ENCODE measurements at places on chromosomes 2 and 18.

DNA sequence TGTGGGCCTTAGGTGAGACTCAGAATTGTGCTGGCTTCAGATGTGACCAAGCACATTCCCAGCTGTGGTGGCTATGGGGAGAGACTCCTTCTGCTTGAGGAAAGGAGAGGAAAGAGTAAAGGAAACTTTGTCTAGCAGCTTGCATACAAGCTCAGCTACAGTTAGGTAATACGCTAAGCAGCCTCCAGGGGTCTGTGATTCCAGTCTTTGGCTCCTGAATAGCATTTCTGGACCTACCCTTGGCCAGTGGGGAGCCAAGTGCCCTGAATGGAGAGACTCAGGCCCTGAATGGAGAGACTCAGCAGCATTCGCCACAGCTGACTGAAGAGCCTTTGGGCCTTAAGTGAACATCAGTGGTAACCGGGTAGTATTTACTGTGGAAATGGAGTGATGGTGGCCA lies 227.4 kb upstream of the CDH7 start:
- DNase-seq = no peak

- no peak for DNase-seq
These were observed 566.6 kb upstream of the VRK2 start for GRCh38 chr2:57479981-57480380.

GRCh38 chr2:41199334-41199733 lies 747.4 kb upstream of the SLC8A1 start:
- no peak for DNase-seq

DNA sequence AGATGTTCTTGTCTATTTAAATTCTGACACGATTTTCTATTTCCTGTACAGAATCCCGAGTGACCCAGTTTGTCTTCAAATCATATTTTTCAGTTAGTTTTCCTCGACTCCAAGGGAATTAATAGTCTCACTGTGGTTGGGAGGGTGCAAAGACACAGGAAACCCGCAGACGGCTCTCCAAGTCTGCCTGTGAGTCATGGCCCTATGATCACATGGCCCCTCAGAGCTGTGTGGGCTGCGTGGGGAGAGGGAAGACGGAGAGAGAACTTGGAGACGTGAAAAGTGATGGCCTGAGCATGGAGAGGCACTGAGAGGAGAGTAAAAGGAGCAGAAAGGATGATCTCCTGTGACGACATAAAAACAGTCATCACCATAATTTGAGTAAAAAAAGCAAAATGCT lies 989.9 kb downstream of the DCDC2C start:
- DNase-seq = peak; percentile 87

DNA sequence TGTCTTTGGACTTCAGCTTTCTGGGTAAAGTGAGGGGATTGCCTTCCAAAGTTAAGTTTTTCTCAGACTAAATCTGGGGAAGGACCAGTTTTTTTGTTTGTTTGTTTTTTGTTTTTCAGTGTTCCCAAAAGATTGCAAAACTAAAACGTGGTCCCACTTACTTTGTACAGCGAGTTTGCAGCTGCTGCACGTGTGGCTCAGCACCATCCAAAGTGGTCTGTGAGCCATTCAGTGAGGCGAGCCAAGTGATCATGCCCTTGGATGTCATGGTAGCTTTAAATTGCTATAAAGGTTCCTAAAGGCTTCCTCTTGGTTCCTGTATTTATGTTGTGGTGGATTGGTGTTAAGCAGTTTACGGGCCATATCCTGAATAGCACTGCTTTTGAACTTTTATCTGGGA lies 23.0 kb downstream of the TET3 start:
- no peak for DNase-seq

DNA sequence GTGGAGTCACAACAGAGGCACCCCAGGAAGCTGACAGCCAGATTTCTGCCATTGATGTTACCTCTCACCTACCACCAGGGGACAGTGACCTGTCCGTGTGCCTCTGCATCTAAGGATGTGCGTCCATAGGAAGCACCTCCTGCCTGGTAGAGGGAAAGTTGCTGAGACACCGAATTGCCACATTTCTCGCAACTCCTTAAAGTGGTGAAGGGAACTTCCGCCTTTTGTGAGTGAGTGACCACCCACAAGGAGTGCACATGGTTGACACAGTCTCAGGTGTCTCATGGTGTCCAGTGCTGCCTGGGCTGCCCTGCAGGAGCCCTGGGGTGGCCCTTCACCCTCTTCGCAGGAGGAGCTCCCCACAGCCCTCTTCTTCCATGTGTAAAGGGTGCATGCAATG lies 201.8 kb downstream of the GBX2 start:
- no peak for DNase-seq

GRCh38 chr2:98736464-98736889 lies 5.5 kb upstream of the MGAT4A start:
- no peak for DNase-seq

DNA sequence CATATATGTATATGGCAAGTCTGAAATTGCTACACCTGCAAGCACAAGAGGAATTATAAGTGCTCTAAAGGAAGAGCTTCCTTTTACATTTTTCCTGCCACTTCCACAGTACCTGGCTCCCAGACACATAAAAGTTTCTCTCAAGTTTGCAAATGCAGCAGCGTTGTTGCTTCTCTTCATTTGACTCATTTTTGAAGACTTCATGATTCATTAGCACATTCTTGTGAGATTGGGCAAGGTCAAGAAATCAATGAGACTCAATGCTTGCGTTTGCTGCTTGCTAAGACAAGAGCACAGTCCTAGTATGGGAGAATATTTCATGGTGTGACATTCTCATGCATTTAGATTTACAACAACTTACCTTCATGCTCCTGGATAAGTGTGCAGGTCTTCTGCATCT lies 42.6 kb upstream of the PDCL3 start:
- no peak for DNase-seq

DNA sequence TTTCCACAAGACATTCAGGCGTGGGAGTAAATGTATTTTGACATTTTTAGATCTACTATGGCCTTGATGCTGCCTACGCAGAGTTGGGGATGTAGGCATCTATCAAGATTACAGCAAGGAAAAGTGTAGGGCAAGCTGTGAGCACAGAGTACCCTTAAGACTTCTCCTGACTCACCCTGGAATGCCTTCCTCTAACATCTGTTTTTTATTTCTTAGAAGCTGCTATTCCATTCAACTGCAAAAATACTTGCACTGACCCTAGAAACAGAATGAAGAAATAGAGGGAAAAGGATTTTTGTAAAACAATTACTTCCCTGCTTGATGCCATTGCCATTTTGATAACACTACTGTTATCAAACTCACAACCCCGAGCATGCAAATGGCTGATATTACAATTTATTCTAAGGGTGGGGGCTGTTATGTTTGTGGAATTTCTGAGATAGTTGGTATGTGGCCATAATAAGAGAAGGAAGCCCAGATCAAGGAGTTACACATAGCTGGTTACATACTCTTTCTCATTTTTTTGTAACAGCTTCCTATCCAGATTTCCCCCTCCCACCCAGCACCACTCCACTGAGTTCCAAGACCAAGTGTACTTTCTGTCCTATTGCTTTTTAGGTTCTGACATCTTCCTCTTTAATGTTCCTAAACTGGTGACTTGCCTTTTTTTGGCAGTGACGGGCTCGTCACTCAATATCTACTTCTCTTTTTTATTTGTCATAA lies 6.0 kb upstream of the ROCK1 start:
- DNase-seq = peak; percentile 56

DNA sequence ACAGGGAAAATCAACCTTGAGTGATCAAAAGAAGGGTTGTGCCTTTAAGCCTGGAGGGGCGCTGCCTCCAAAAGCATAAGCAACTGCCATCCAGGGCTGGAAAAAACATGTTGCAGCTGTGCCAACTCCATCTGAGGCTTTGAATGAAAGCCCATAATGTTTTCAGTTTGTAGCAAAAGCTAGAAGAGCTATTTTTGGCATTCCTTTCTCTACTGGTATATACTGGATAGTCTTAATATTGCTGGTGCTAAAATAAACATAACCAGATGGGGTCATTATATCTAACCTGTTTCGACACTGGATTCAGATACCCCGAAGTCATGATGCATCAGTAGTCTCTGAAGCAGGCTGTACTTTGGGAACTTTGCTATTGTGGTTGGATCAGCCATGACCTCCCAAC lies 25.1 kb downstream of the ANXA4 start:
- no peak for DNase-seq

- DNase-seq = no peak
These were observed 57.8 kb downstream of the TWIST2 start for GRCh38 chr2:238905644-238906043.

DNA sequence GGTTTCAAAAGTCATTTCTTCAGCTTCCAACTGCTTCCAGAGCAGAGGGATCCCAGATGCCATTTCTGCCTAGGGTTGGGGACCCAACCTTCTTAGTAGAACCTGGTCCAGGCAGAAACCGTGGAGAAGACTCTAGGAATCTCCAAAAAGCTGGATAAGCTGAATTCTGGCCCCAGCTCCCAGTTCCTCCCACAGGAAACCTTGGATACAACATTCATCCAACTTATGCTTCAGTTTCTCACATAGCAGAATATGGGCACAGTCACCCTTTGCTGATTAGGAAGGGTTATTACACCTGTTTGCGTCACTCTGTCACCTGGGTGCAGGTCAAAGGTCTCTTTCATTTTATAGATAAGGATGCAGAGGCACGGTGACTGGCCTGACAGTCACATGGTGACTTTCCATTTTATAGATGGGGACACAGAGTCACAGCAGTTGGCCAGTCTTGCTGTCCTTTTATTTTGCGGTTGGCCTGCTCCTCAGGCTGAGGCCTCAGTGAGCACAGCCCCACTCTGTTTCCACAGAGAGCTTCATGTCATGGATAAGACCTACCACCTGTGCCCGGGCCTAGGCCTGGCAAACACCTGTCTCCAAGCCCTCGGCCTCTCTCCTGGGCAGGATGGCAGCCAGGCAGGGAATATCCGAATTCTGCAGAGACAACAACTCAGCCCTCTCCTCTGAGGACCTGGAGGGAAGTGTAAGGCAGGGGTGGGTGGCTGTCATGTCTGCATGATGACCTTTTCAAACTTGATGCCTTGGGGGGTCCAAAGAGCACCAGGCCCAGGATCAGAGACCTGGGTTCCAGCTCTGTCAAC lies 148.8 kb downstream of the SMAD7 start:
- no peak for DNase-seq

DNA sequence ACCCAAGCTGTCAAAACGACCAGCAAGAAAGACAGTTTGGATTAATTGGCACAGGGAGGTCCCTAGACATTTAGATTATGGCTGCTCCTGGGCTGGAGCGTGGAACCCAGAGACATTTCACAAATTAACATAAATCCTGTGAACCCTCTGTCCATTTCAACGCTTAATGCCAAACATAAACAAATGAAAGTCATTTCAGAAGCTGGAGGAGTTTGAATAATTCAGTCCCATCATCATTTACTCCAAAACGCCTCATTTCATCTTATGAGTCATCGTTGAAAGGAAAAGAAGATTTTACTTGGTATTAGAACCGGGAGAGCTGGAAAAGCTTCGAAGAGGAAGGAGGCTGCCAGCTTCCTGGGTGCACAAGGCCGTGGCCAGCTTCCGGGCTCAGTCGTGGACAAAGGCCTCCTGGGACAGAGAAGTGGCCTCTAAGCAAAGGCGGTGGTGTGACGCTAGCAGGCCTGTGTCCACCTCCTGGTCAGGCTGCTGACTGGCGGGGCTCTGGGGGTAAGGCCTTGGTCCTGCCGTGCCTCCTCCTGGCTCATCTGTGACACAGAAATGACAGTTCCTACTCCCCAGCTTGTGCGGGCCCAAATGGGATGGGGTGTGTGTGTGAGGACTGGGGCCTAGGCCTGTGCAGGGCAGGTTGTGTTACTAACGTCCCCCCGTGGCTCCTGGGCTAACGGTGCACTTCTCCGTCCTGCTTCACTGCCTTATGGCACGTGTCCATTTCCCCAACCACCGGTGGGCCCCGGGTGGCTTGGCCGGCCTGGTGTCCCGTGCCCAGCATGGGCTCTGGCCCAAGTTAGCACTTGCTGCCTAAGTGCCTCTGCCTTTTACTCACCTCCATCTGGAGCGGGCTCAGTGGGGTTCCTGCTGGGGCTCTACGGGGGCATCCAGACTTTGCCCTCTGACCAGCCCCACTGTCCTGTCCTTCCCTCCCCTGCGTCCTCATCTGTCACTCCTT lies 71.6 kb downstream of the RRM2 start:
- no peak for DNase-seq

GRCh38 chr2:944693-945092 lies 6.0 kb upstream of the SNTG2 start:
- DNase-seq = no peak

- DNase-seq = no peak
These were observed 80.1 kb downstream of the RBM43 start for GRCh38 chr2:151181524-151181923.

- no peak for DNase-seq
These were observed 32.6 kb downstream of the BIN1 start for GRCh38 chr2:127074358-127074757.

DNA sequence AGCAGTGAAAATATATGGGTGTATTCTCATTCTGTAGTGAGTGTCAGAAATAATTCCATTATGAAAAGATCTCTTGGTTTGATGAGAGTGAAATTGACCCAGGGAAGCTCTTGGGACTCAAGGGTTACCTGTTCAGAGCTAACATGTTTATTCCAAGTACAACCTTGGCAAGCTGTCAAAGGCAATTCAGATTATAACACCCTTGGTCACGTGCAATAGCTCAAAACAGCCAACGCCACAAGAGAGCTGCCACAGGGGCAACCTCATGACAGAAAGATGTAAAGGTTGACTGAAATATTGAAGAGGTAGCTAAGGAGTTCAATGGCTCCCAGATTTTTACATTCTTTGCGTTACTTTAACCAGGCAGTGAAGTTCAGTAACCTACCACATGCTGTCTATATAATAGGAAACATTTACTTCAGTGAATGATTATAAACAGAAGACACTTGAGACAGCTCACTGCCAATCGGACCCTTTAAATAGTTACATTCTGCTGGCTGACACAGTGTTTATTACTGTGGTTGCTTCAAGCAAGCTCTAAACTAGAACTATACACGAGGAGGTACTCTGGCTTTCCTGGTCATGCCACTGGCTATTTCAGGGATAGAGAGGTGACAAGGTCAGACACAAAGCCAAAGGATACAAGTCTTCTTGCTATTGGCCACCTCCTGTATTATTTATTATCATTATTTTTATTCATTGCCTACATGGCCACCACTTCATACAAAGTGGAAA lies 187.3 kb downstream of the PID1 start:
- no peak for DNase-seq

GRCh38 chr2:128717758-128718710 lies 399.4 kb upstream of the HS6ST1 start:
- DNase-seq = no peak

- DNase-seq = no peak
These were observed 1105.4 kb upstream of the KLHL29 start for GRCh38 chr2:22279541-22279940.

All from Kasumi-1 (cell line).